ENCODE measurements at places on chromosomes 1 and 21.

DNA sequence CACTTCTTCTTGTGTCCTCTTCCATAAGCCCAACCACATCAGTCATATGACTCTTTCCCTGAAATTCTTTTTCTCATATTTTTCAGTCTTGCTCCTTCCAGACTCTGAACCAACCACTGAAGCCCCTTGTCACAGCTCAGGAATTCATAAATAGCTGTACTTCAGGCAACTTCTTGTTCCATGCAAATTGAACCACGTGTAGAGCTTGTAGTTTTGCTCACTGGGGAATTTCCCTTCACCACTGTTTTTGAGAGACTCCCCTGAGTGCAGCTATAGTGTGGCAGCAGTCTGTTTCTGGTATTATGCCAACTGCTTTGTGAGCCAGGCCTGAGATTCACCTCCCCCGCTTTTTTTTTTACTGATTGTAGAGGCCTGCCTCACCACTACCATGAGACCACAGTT is 150.3 kb upstream of the SPAG17 start:
- no peak for DNase-seq

DNA sequence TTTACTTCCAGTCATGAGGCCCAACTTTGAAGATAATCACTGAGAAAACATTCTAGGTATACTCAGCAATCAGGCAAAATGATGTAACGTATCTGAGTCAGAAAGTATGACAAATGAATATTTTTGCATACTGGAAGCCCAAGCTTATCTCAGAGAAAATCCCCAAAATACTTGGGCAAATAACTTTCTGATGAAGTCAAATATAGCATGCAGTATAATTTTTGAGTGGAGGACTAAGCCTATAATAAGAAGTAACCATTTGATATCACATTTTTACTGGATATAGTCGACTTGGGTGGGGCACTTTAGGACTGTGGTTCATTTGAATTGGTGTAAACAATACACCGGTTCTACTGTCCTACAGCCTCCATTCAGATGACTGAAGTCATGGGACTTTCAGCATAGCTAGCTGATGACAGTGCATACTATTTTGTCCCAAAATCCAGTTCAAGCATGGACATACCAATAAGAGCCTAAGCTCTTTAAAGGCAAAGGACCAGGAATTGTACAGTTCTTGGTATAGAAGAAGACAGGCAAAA is 2.3 kb upstream of the GADD45A start:
- DNase-seq, result no peak

DNA sequence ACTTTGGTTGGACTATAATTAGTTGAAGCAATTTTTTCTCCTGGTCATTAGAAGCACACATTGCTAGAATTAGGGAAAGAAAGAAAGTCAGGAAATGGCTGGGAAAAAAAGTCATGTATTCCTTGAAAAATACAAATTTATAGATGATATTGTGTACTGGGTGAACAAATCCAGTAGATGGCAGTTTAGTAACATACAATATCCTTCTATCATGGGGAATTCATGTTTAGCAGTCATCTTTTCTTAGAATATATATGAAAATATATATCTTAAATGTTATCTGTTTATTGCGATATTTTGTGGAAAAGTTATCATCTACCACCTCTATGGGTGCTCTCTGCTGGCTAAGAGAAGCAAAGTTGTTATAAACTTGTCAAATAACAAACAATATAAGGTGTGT is 13.1 kb upstream of the ZRANB2 start:
- no peak for DNase-seq

- no peak for DNase-seq
These were observed 5.2 kb downstream of the POU2F1 start for GRCh38 chr1:167225920-167226319.

- DNase-seq, result no peak
These were observed 173.3 kb upstream of the FOXD3 start for GRCh38 chr1:63148825-63149645.

DNA sequence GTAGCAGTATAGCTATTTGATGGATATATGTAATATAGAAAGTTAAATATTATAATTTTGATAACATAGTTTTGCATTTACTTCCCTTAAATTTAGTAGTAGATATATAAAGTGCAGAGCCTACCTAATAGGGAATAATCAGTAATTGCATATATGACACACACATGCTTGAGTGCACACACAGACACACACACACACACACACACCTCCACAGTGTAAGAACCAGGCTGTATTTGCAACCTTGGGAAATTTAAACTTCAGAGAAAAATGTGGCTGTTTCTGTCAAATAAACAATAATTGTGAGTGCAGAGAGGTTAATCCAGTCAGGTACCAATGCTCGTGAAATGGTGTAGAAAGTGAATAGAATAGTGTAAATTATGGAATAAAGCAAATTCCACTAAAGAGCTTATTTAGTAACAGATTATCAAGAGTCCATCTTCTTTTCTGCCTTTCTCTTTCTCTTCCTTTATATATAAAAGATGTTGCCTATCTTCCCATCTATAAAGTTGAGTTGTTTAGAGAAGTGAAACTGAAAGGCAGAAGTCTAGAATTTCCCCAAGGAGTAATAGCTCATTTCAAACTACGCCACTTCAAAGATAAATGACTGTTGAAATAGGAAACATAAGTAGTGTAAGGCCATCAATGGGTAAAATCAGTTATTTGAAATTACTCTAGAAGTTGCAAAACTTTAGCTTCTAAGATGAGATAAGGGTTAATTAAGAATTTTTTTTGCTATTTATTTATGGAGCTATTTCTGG is 273.7 kb downstream of the SRGAP2C start:
- no peak for DNase-seq

- no peak for DNase-seq
These were observed 166.6 kb downstream of the DYRK1A start for GRCh38 chr21:37532868-37533780.

- no peak for DNase-seq
These were observed 103.4 kb downstream of the DHRS3 start for GRCh38 chr1:12514590-12514989.

GRCh38 chr1:182268669-182269068 is 122.9 kb downstream of the GLUL start:
- DNase-seq, result no peak

DNA sequence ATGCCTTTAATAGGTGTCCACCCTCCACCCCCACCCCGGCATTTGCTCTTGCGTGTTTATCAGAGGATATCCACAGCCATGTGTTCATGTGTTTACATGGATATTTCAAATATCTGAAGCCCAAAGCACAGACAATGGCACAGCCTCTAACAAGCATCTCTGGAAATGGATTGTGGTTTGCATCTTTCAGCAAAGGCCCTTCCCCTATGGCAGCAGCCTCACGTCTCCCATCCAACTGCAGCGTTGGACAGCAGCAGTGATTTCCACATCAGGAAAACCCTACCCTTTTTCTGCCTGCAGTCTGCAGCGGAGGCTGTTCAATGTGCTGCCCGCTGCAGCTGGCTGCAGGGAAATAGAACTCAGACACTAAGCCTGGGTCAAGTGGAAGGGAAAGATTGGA is 1.6 kb downstream of the RASSF5 start:
- DNase-seq, result no peak

DNA sequence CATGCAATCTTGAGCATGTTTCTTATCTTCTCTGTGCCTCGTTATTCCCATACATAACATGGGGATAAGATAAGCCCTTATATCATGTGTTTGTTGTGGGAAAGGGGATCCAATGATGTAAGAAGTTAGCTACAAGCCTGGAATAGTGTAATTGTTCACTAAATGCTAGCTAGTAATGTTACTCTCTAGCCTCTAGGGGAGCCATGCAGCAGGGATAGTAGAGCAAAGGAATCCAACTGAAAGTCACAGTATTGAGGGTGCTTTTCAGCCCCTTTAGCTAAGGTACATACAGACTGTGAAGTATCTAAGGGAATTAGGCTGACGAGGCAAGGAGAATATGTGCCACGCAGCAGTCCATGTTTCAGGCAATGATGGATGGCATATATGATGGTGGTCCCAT is 46.9 kb downstream of the IL23R start:
- DNase-seq, result no peak

DNA sequence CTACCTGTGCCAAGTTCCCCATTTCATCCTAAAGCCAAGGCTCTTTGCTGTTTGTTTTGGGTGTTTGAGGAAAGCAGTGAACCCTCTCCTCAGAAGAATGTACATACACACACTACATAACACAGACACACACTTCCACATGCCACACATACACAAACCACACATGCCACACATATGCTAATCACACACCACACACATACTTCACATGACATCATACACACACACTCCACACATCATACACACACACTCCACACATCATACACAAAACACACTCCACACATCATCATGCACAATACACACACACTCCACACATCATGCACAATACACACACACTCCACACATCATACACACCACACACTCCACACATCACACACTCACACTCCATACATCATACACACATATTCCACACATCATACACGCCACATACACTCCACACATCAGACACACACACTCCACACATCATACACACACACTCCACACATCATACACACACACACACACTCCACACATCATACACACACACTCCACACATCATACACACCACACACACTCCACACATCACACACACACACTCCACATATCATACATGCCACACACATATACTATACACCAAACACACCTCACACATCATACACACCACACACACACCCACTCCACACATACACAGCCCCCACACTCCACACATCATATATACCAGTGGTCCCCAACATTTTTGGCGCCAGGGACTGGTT is 22.7 kb upstream of the ZNF436 start:
- no peak for DNase-seq

GRCh38 chr1:16162163-16162822 is 6.4 kb upstream of the EPHA2 start:
- DNase-seq, result no peak

GRCh38 chr21:43306911-43307676 is 119.8 kb downstream of the SIK1 start:
- DNase-seq, result no peak

GRCh38 chr1:108601708-108602410 is 42.0 kb downstream of the EEIG2 start:
- no peak for DNase-seq

- peak; percentile 71 for DNase-seq
These were observed 6.4 kb upstream of the SPATC1L start for GRCh38 chr21:46190491-46191131.

- no peak for DNase-seq
These were observed 304.0 kb downstream of the HHIPL2 start for GRCh38 chr1:222243902-222244301.

- DNase-seq, result no peak
These were observed 131.6 kb downstream of the LHX8 start for GRCh38 chr1:75265792-75266191.

- DNase-seq, result no peak
These were observed 37.7 kb upstream of the IGSF5 start for GRCh38 chr21:39707316-39707715.

GRCh38 chr1:6121021-6121421 is 59.1 kb downstream of the CHD5 start:
- no peak for DNase-seq

GRCh38 chr1:166384948-166385347 is 218.1 kb upstream of the FAM78B start:
- DNase-seq, result no peak

GRCh38 chr1:182304627-182305026 is 87.0 kb downstream of the GLUL start:
- DNase-seq, result no peak

DNA sequence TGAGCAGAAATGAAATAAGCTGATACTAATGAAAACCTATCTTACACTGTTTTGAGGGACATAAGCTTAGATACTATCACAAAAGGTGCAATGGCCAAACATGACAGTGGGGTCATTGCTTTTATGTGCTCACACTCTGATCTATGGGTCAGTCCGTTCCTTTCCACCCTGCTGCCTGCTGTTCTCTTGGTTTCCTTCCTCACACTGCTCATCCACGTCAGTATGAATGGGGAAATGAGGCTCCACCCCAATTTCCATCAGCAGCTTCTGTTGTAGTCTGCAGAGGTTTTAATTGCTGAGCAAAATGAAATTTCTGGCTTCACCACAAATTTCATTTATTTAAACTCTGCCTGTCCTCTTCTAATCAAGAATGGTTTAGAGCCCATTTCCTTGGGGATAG is 155.2 kb downstream of the GABPA start:
- no peak for DNase-seq

- no peak for DNase-seq
These were observed 7.2 kb upstream of the SLX9 start for GRCh38 chr21:44932408-44933181.

- no peak for DNase-seq
These were observed 485.9 kb downstream of the LMO4 start for GRCh38 chr1:87814573-87814972.

GRCh38 chr21:17495680-17496079 is 17.2 kb upstream of the CXADR start:
- DNase-seq, result no peak

DNA sequence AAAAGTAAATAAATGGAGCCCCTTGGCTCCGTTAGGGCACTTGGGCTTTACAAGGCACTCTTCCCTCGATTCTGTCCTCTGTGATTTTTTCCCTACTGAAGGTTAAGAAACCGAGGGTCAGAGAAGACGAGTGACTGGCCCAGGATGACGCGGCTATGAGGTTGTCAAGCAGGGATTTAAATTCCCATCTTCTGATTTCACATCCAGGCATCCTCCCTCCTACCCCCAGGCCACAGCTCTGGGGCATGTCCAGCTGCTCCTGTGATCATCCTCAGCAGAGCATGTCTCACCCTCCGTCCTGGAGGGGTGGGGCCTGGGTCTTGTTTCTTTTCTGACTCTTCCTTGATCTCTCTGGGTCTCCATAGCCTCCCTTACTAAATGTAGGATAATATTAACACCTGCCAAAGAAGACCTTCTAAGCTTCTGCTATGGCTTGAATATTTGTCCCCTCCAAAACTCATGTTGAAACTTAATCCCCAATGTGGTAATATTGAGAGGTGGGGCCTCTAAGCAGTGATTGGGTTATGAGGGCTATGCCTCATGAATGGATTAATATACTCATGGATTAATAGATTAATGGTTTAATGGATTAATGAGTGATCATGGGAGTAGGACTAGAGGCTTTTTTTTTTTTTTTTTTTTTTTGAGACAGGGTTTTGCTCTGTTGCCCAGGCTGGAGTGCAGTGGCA is 4.6 kb downstream of the CRYBG2 start:
- no peak for DNase-seq

- no peak for DNase-seq
These were observed 12.2 kb upstream of the RIPK4 start for GRCh38 chr21:41778930-41779600.

DNA sequence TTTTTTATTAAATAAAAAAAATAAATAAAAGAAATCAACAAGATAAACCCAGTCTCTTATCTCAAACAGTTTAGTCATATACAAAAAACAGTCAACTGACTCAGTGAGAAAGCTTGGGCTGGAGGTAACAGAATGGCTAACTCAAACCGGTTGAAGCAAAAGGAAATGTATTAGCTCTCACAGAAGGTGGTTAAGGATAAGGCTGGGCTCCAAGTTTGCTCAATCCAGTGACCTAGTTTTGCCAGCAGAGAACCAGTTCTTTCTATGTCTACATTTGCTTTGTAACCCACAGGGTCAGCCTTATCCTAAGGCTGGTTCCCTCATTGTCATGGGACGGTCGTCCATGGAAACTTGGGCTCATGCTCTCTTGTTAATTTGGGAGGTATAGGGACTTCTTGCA is 144.5 kb upstream of the L1TD1 start:
- DNase-seq, result no peak

All from coronary artery (tissue), 2 donors.